DMS79 treated with DMSO at 0.1 percent for 48 hours (cell line): ENCODE measurements at places on chromosomes 11 and 22.

- DNase-seq = no peak
Observed at GRCh38 chr22:43053176-43053575, 36.0 kb downstream of the TTLL1 start.

DNA sequence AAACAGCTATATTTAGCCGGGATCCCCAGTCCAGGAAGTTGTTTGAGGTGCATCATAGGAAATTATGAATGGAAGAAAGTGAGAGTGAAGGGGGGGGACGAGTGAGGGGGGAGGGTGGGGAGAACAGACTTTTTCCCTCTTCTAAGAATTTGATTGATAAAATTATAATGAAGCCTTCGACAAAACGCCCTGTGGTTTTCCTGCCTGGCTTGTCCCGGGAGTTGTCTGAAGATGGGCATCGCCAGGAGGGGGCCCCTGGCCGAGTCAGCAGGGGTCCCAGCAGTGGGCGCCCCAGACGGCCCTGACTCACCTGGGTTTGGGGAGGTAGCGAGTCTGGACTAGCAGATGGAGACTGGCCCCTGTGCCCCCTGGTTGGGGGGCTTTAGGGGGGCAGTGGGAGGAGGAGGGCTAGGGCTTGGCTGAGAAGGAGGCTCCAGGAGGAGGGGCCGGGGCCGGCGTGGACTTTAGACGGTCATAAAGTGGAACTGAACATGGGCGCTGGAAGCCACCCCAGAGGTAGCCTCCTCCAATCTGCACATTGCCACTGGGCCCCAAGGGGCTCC is 336 bp upstream of the LIF start:
- no peak for DNase-seq

DNA sequence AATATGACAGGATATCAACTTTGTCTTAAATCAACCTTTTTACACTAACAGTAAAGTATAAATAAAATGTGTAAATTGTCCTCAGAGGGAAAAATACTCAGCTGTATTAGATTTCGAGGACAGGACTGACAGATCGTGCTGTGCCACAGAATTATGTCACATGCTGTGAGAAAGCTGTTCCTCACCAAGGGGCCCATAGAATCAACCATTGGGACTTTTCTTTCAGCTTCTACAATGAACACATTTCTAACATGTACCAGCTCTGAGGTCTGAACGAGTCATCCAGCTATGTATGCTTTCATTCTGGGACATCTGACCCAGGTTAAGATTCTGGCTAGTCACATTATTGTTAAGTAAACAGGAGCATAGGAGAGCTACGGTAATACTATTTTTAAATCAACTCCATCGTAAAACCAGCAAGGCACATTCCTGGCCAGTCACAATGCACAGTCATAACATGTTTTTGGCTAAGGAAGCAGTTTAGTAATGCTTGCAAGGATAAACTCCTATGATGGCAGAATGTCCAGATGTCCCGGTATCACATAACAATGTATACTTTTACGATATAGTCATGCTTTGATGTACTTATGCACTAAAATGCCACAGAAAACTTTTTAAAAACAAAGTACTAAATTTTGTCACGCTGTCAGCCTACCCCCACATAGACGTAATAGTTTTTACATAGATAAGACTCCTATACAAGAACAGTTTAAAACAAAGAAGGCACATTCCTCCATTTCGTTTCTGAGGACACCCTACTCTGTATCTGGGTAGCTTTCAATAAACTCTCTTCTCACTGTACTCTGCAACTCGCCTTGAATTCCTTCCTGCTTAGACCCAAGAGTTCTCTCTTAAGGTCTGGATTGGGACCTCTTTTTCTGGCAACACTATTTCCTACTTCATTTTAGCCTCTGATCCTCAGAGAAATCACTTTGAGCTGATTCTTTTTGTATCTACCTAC is 27.4 kb downstream of the ZNF214 start:
- no peak for DNase-seq

GRCh38 chr22:49042877-49043859 is 784.5 kb downstream of the BRD1 start:
- DNase-seq = no peak

GRCh38 chr11:130992788-130993187 is 76.5 kb upstream of the SNX19 start:
- peak; percentile 99 for DNase-seq

- DNase-seq = peak; percentile 23
Observed at GRCh38 chr22:18156878-18157713, 7.1 kb downstream of the USP18 start.

GRCh38 chr11:26331911-26332571 is at the start of gene ANO3:
ANO3 (plus strand) TSS chr11:26332130; CDS start chr11:26332276, 146 bp downstream.
- DNase-seq = peak; percentile 90

DNA sequence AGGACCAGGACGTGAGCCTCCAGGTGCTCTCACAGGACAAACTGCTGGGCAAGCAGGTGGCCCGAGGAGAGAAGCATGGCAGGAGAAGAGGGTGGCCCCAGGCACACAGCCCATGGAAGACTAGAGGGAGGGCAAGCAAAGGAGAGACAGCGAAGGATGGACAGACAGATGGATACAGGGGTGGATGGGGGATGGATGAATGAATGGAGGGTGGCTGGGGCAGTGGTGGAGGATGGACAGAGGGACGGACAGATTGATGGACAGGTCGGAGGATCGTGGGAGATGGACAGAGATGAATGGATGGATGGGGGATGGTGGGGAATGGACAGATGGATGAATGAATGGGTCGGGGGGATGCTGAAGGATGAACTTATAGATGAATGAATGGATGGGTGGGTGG is 22.7 kb downstream of the ARVCF start:
- DNase-seq = no peak

DNA sequence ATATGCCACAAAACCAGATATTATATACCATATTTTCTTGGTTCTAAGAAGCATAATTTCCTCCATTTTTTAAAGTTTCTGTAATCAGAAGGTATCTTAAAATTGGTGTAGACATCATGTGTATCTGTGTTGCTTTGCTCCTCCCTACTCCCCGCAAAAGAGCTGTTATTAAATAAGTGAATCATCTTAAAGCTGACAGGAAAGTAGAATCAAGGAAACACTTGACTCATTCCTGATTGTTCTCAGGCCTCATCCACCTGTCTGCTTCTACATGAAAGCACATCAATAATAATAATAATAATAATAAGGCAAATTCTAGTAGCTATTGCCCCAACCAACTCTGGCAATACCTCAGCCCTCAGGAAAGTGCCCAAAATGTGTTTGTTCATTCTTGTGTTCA is 26.2 kb upstream of the GUCY1A2 start:
- DNase-seq = no peak

DNA sequence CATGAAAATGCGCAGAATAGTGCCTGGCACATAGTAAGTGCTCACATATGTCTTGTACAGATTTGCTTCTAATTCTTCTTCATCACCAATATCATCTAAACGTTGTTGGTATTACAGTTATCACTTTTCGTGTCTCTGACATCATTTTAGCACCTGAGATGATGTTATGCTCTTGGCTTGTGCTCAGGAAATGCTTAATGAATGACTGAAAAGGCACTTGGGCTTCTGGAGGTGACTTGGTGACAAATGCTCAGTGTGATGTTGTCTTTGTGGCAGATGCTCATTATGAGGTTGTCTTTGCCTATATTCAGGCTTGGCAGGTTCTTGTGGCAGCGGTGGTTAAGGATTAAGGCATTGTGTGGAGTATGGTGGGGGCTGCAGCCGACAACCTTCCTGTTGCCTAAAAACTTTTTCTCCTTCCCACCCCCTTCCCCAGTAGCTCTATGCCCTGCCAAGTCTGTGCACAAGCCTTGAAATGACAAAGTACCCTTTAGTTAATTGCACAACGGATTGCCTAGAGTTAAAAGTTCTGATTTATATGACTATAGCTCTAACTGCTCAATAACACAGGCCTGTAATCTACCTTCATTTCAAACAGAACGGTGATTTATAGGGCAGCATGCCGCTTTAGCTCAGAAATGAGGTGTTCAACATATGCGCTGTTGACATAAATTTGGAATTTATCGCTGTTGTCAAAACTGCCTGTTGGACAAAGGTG is 82.5 kb downstream of the ZBTB16 start:
- DNase-seq = no peak

GRCh38 chr11:95698676-95699557 is 90.7 kb downstream of the FAM76B start:
- no peak for DNase-seq

- no peak for DNase-seq
Observed at GRCh38 chr22:23072911-23073491, 2.7 kb downstream of the GNAZ start.

- DNase-seq = no peak
Observed at GRCh38 chr11:64314805-64315561, 2.4 kb downstream of the TRMT112 start.

GRCh38 chr11:92411431-92411830 is 186.8 kb downstream of the FAT3 start:
- DNase-seq = no peak

GRCh38 chr22:24188705-24189248 is 7.5 kb downstream of the SUSD2 start:
- no peak for DNase-seq

GRCh38 chr11:1988174-1988573 is 9.5 kb downstream of the H19 start:
- DNase-seq = no peak

- no peak for DNase-seq
Observed at GRCh38 chr11:110518809-110519514, 89.2 kb downstream of the FDX1 start.

DNA sequence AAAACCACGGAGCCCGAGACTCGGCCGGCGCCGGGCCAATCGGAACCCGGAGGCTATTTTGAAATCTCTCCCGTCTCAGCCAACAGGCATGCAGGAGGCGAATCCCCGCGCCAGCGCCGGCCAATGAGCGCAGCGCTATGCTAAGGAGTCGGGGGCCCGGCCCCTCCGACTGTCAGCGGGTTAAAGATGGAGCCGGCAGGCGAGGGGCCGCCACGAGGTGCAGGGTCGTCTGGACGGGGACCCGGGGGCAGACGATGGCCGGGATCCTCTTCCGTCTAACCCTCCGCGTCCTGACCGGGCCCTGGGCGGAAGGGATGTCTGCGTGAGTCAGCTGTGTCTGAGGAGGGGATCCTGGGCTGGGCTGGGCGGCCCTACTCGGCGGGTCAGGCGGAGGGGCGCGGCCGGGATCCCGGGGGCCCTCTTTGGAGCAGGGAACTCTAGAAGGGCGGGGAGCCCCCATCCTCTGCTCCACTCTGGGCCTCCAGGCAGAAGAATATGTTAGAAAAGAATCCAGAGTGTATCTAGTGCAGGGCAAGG is 10.0 kb downstream of the SDF2L1 start:
- peak; percentile 74 for DNase-seq

DNA sequence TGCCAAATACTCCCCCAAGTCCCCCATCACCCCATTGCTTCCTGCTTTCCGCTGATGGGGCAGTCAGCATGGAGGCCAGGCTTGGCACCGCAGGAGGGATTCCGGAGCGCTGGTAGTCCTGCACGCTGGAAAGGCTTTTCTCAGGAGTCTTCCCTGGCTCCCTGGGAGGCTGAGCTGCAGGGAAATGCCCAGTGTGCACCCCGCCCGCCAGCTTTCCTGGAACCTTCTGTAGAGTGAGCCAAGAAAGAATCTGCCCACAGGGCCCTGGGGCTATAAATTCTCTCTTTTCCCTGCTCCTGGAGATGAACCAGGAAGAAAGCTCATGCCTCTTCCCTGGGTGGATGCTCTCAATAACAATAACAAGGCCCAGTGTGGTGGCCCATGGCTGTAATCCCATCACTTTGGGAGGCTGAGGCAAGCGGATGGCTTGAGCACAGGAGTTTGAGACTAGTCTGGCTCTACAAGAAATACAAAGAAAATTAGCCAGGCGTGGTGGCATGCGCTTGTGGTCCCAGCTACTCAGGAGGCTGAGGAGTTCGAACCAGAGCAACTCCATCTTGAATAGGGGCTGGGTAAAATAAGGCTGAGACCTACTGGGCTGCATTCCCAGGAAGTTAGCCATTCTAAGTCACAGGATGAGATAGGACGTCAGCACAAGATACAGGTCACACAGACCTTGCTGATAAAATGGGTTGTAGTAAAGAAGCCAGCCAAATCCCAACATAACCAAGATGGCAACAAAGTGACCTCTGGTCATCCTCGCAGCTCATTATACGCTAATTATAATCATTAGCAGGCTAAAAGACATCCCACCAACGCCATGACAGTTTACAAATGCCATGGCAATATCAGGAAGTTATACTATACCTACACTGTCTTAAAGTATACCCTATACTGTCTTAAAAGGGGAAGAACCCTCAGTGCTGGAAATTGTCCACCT is 46.4 kb upstream of the FTH1 start:
- no peak for DNase-seq

GRCh38 chr11:64861227-64861975 is 16.9 kb upstream of the CDC42BPG start:
- no peak for DNase-seq

DNA sequence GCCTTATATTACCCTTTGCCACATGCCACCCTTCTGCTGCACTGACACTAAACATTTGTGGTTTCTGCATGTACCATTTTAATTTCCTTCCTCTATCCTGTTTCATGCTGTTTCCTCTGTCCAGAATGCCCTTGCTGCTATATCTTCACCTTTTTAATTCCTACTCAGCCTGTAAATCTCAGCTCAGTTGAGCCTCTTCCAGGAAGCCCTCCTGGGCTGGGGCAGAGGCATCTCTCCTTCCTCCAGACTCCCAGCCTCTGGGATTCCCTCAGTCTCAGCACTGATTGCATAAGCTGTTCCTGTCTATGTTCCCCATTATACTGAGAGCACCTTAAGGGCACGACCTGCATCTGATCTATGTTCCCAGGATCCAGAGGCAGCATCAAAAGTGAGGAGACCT is 98.7 kb downstream of the RNF169 start:
- no peak for DNase-seq

DNA sequence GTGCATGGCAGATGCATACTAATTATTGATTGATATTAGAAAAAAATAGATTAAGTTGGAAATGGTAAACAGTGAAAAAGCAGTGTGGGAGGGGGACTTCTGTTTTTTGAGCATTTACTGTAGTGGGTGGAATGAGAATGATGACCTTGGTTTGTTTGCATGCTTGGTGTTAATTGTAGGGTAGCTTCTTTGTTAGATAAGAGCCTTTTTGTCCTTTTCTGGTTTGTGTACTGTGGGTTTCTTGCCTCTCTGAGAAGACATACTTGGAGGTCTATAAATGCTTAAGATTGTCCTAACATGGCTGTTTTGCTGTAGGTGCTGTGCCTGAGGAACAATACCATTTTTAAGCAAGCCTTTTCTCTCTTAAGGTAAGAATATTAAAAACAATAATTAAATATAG is 17.0 kb downstream of the MRPL48 start:
- no peak for DNase-seq

DNA sequence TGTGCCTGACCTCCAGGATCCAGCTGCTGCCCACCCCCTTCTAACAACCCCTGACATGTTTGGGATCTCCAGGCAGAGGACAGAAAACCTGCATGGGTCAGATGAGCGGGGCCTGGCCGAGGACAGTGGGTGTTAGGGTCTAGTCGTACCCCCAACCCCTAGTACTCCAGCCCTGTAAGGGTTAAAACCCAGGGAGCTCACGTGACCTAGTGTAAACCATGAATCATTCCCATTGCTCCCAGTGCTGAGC is 89.1 kb upstream of the CRYBB3 start:
- no peak for DNase-seq

DNA sequence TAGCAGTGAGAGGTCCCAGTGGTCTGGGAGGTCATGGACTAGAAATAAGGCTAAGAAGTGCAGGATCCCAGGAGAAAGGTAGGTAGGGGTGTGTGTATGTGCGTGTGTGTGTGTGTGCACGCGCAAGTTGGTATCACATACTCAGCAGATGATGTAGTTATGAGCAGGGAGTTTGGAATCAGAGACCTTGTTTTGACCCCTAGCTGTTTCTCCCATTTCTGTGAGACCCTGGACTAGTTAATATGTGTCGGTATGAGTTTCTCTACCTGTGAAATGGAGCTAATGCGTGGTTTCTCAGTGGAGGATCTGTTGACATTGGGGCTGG is 1.3 kb downstream of the SERPING1 start:
- DNase-seq = no peak
